SK-N-SH treated with all-trans-retinoic acid at 6 μM for 48 hours (cell line): ENCODE measurements at places on chromosomes 16 and 17.
A peak's percentile ranks its signal among the peaks of the same experiment; 100 is the strongest.

- ATAC-seq, result peak; percentile 81
Observed at GRCh38 chr17:38925263-38925995, at the start of gene LASP1NB. Gene LASP1NB, plus strand, starts transcription at chr17:38925614.

GRCh38 chr17:43020030-43020621, 2.1 kb downstream of the VAT1 start:
- ATAC-seq, result no peak

GRCh38 chr17:50715471-50715870, 3.9 kb upstream of the LUC7L3 start:
- ATAC-seq, result no peak

DNA sequence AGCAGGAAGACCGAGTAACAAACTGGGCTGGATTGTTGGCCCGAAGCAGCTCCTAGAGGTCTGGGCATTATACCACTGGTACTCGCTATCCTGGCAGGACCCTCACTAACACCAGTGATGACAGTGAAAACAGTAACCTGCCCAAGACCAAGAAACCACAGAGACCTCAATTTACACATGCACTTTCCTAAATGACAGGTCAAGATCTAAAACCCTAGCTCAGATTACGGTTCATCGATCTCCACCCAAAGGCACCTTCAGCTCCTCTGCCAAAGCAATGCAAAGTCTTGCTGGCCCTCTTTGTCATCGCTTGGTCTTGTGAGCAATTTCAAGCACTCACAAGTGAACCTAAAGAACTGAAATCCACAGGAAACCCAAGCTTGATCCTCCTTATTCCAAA, 1.5 kb downstream of the PIP4K2B start:
- ATAC-seq, result no peak

GRCh38 chr16:2286550-2286949, 18.6 kb upstream of the RNPS1 start:
- no peak for ATAC-seq

GRCh38 chr16:27470567-27471431, 68.8 kb downstream of the IL21R start:
- ATAC-seq, result peak; percentile 71

- no peak for ATAC-seq
Observed at GRCh38 chr16:56355786-56356275, 69.5 kb downstream of the AMFR start.

GRCh38 chr17:44059101-44059892, 7.2 kb downstream of the LSM12 start:
- no peak for ATAC-seq

GRCh38 chr17:40915721-40916256, 21.7 kb downstream of the KRT23 start:
- ATAC-seq, result no peak

DNA sequence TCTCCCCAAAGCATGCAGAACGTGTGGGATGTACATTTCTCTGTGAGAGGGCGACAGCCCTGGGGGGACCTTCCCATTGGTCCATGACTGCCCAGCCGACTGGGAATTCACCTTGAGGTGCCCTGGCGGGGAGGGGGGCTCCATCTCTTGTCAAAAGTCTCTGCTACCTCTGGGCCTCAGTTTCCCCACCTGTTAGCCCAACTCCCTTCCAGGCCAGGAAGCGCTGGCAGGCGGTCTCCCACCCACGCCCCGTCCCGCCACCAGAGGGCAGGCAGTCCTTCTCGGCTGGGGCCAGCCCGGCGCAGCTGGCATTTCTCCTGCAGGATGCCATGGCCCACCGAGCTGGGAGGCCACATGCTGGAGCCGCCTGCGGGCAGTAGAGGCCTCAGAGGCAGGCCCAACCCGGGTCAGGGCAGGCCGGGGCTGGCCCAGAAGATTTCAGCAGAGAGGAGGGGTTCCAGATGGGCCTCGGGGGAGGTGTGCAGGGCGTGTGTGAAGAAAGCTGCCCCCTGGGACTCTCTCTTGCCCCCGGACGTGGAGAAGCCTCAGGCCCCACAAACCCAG, 16.6 kb downstream of the CD7 start:
- ATAC-seq, result peak; percentile 63

- peak; percentile 46 for ATAC-seq
Observed at GRCh38 chr17:80446645-80447405, 29.6 kb downstream of the NPTX1 start.

DNA sequence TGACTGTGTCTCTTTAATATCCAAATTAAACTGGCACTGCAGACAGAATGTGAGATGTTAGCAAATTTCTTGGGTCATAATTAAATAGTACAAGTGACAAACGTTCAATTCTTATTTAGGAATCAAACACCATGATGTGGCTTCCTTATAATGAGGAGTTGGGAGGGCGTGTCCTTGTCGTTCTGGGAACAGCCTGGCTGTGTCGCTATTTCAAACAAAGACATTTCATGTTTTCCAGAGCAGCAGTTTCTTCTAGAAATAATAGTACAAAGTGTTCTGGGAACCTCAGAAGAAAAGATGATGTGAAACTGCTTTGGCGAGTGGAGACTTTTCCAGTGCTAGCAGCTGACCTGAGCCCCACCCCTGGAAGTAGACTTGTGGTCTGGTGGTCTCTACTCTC, 301.7 kb upstream of the N4BP1 start:
- no peak for ATAC-seq

DNA sequence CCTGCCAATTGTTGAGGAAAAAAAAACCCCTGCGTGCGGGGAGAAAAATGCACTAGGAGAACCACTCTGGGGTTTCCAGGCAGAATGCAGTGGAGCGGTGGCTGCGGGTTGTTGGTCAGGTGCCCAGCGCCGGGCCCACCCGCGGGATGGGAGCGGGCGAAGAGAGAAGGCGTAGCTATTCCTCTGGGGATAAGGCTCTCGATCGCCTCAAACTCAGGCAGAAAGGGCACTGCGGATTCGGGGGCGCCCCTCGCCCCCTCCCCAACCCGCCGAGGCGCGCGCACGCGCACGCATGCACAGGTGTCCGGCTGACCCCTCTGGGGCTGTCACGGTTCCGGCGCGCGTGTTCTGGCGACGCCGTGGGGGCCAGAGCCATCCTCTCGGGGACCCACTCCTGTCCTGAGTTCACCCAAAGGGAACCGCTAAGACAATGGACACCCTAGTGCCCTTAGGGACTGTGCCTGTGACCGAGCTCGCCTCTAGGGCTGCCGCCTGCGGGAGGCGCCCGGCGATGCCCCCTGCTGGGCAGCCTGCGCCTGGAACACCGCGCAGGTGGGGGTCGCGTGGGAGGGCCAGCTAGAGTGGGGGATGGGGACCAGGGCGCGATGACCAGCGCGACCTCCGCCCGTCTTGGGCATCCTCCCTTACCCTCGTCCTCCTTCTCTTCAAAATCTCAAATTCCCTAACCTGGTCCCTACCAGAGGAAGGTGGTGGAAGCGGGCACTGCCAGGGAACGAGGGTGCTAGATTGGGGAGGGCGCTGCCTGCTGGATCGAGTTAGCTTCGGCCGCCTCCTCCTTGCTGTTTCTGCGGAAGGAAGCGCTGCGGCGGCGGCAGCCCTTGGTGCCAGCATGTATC, 14.4 kb upstream of the CBX8 start:
- ATAC-seq, result peak; percentile 79

GRCh38 chr17:12024327-12024726, 3.6 kb downstream of the MAP2K4 start:
- ATAC-seq, result no peak
